ENCODE measurements at places on chromosomes 5 and 9.

DNA sequence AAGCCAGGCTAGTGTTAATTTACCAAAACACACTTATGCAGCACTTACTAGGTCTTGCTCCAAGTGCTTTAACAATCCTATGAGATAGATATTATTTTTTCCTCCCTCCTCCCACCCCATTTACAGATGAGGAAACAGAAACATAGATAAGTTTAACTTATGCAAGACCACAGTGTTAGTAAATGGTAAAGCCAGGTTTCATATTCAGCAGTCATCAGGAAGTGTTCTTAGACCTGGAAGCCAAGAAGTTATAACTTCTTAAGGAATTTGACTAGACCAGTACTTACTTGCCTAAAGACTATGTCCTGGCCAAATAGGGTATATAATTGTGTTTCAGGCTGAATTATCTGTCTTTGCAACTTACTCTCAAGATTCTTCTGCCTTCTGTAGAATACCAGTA is 15.9 kb downstream of the ABHD17B start:
- no peak for DNase-seq

DNA sequence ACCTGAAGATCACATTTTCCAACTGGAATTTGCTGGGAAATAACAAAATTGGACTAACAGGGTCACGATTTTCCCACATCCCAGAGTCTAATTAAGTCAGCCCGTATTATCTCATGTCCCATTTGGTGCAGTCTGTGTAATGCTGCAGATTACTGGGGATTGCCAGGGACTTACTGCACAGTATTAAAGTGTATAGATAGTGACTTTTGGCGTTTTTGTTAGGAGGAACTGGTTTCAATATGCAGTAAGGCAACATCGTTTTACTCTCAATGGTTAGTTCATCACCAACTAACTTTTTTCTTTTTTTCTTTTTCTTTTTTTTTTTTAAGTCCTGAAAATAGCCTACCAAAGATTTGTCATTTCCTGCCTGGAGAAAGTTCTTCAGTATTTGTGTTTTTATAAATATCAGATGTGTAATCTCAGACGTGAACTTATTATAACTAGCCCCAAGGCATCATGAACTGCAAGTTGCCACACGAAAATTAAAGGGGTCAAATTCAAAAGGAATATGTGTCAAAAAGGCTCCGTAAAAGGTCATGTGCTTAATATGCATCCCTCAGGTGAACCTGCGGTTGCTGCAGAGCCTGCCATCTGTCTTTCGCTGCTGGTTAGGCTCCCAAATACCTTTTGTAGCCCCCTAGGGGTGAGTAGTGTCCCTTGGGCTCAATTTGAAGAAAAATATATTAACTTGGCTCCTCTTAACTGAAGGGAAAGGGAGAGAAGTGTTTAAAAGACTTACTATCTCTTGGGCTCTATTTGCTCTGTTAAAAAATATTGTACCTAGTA is 176.7 kb upstream of the ADAMTSL1 start:
- DNase-seq, result peak; percentile 37

- no peak for DNase-seq
These were observed 321.1 kb downstream of the ARRDC3 start for GRCh38 chr5:91061946-91062562.

DNA sequence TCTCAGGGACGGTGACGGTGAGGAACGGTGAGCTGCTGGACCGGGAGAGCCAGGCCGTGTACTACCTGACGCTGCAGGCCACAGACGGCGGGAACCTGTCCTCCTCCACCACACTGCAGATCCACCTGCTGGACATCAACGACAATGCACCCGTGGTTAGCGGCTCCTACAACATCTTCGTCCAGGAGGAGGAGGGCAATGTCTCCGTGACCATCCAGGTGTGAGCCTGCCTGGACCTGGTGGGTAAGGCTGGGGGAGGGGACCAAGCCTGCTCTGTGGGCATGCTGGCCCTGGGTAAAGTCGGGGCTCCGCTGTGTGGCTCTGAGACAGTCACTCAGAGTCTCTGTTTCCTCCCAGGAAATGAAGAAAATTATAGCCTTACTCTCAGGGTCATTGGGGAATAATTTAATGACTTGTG is 29.3 kb downstream of the CDHR2 start:
- peak; percentile 93 for DNase-seq

DNA sequence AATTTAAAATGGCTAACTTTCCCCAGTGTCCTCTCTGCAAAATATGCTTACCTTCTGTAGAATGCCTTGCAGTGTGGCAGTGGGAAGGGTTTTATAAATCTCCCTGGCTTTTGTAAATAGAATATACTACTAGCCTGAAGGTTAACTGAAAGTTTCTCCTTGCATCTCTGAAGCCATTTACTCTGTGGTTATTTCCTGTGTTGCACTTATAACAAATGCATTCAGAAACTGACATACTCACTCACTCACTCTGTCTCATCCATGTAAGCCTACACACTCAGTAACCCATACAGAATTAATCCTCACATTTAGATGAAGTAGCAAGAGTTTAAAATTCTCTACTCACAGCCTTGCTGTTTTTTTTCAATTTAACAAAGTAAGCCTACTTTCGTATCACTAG is 87.1 kb upstream of the SH3GL2 start:
- no peak for DNase-seq

DNA sequence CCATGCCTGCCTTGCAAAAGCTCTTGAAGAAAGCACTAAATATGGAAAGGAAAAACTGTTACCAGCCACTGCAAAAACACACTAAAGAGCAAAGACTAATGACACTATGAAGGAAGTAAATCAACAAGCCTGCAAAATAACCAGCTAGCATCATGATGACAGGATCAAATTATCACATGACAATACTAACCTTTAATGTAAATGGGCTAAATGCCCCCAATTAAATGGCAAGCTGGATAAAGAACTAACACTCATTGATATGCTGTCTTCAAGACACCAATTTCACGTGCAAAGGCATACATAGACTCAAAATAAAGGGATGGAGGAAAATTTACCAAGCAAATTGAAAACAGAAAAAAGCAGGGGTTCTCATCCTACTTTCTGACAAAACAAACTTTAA is 231.8 kb upstream of the RGMB start:
- no peak for DNase-seq

DNA sequence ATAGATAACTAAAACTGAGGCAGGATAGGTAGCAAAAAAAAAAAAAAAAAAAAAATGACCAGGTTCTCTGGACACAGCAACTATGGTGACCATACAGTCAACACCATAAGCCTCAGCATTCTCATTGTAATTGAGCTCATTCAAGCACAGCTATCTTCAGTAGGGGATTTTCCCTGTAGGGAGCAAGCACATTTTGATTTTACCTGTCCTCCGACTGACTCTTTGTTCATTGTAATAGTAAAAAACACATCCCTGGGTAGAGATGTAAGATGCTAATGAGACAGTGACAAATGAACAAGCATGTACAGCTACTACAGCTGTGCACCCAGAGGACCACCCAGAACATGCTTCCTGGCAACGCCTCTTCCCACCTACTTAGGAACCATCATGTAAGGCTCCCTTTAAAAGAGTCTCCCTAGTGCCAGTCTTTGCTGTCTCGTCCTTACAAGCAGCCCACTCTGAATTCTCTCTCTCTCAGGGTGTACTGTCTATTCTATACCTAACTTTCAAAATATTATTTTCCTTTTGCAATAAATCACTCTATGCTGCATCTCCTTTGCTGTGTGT is 65.0 kb upstream of the FBXW11 start:
- no peak for DNase-seq

- DNase-seq, result no peak
These were observed 41.7 kb upstream of the DENND4C start for GRCh38 chr9:19188771-19189170.

- DNase-seq, result peak; percentile 92
These were observed 6.3 kb upstream of the IRX2 start for GRCh38 chr5:2757563-2758351.

GRCh38 chr5:90949469-90950358 is 391.1 kb downstream of the ADGRV1 start:
- peak; percentile 57 for DNase-seq

- no peak for DNase-seq
These were observed 85.3 kb downstream of the BARX1 start for GRCh38 chr9:93869863-93870262.

DNA sequence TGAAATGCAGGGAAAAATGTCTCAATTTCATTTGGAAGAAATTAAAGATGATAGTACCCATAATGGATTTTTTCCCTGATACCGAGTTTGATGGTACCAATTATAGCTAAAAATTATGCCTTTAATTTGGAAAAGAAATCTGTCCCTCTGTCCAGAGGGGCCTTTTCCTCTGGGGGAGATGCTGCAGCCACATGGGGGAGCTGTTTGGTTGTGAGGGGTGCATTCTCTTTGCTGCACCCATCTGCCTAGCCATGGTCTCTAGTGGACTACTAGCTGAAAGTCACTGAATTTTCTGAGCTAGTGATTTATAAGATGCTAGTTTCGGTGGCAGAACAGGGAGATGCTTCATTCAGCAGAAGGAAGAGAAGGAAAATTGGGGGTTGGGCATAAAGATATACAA is 9.6 kb downstream of the SEC61B start:
- peak; percentile 6 for DNase-seq

DNA sequence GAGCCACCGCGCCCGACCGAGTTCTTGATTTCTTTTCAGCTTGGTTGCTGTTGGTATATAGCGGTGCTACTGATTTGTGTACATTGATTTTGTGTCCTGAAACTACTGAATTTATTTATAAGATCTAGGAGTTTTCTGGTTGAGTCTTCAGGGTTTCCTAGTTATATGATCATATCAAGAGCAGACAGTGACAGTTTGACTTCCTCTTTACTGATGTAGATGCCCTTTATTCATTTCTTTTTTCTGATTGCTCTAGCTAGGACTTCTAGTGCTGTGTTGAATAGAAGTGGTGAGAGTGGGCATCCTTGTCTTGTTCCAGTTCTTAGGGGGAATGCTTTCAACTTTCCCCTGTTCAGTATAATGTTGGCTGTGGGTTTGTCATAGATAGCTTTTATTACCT is 17.4 kb upstream of the LRRC19 start:
- DNase-seq, result no peak
